ENCODE measurements at places on chromosomes 6 and 20.
A peak's percentile ranks its signal among the peaks of the same experiment; 100 is the strongest.

DNA sequence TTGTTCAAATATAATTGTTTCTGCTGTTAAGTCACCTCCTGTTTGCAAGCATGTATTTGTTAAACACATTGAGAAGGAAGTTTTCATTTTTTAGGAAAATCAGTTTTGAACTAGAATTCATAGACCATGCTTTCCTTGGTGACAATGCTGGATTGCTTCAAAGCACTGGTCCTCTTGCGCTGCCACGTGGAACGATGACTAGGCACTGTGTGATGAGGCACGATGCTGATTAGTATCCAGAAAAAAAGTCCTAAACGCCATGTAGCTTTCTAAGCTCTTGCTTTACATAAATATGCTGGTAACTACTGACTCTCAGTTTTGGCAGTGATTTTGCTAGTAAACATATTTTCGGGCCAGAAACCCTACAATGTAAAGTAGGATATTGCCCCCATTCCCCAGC is 11.1 kb upstream of the EXOC2 start:
- DNase-seq, result no peak

DNA sequence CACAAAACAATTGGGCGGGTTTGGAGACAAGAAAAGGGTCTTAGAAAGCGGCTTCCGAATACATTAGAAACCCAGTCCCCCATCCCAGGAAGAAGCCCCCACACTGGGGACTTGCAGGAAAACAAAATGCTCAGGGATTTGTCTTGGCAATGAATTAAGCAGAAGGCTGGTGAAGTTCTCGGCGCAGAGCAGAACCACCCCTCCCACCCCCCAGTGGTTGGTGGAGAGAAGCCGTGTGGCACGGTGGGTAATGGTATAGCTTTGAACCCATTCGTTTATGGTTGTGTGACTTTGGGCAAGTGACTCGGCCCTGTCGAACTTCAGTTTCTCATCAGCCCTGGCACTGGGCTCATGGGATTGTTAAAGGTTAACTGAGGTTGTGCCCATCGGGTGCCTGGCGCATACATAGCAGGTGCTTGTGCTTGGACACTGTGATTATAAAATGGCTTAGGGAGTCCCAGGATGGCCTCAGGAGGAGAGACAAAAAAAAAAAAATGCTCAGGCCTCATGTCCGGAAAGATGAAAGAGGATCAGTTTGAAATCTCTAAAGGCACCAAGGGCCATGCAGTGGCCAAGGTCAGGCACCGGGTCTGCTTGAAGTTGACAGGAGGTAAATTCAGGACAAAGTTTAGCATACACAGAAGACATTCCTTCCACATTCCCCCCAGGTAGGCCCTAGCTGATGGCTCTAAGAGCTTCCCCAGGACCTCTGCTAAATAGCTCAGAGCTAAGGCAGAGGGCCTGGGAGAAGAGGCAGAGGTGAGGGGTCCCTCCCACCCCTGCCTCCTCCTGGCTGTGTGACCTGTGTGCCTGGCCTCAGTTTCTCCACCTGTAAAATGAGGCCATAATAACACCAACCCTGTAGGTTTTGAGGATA is 120.1 kb upstream of the PTPN1 start:
- DNase-seq, result no peak

- no peak for DNase-seq
Observed at GRCh38 chr6:90811596-90812226, 224.8 kb upstream of the MAP3K7 start.

DNA sequence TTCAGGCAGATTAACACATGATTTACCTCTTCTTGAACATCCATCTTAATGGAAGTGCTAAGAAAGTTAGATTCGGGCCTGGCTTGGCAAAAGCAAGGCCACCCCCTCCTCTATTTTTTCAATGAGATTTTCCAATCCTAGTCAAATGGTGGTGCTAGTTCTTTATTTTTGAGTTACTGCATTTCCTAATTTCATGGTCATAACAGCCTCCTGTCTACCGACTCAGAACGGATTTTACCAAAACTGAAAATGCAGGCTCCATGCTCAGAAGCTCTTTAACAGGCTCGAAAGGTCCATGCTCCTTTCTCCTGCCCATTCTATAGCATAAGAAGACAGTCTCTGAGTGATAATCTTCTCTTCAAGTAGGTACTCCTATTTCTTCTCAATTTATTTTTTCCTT is 117.2 kb upstream of the ESR1 start:
- peak; percentile 23 for DNase-seq

DNA sequence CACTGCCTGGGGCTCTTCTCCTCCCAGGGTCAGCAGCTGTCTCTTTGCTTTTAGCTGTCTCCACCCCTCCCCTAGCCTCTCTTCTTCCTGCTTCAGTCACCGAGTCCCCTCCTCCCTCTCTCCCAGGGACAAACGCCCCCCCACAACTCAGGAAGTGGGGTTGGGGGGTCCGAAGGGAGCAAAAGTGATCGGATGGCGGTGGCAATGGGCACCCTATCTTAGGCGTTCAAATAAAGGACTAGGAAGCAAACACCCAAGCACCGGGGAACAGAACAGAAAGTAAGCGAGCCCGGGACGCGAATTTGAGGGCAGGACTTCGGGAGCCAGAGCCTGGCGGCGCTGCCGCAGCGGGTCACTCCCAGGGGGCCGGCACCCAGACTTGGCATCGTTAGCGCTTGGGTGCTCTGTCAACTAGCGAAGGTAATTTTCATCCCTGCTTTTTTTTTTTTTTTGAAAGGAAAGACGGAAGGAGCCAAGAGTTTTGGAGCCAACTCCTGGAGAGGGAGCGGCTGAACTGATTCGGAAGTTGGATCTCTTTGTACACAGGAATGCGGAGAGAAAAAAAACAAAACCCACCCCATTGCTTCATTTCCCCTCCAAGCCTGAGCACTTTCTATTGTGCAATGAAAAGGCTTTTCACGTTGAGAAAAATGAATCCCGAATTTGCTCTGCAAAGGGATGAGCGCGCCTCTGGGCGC is 815 bp upstream of the ITPR3 start:
- DNase-seq, result no peak

GRCh38 chr20:56400001-56400640 is 7.7 kb downstream of the CSTF1 start:
- peak; percentile 84 for DNase-seq

- DNase-seq, result no peak
Observed at GRCh38 chr6:109736273-109737025, 45.4 kb downstream of the FIG4 start.

DNA sequence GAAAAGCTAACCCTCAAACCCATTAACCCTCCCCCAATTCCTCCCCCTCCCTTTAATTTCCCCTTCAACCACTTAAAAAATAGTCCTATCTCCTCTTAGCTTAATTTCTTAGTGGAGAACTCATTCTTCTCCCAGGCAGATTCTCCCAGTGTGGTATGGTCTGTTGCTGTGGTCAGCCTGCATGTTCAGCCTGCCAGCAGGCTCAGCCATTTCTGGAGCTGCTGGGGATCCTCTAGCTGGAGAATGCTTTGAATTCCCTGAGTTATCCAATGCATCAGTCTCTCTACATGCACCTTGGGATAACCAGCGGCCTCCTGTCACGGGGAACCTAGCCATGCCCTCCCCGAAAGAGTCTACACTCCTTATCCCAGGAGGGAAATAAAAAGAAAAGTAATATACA is 375.4 kb upstream of the RSPO3 start:
- DNase-seq, result peak; percentile 11

- DNase-seq, result no peak
Observed at GRCh38 chr6:169864148-169865020, 113.0 kb downstream of the ERMARD start.

DNA sequence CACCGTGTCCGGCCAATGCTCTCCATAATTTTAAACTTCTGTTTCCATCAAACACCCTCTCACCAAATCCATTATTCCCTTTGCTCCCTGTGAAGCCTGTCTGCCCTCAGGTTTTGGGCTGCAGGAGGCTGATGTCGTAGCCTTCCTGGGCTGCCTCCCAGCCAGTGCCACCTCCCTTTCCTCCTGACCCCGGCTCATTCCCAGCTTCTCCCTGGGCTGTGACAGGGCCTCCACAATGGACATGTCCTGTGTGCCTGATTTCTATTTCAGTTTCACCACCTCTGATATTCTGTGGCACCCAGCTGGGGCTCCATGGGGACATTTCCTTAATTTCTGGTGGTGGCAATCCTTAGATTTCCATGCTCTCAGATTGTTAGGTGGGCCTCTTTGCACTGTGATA is 28.8 kb downstream of the IL20RA start:
- no peak for DNase-seq

- peak; percentile 23 for DNase-seq
Observed at GRCh38 chr6:74578339-74578738, 627.5 kb downstream of the COL12A1 start.

DNA sequence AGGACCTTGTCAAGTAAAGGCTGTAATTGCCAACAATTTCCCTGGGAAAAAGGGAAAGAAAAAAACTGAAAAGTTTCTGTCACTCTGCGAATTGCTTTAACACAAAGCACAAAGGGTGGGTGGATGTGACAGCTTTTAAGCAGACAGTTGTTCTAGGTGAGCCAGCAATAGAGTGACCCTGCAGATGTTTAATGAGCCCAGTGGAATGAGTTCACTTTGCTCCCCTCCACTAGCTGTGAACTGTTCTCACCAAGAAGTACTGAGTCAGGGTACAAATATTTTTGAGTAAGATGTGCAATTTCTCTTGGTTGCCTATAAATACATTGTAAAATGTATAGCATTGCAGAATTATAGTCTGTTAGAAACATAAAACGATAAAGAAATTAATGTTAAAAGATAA is 26.2 kb upstream of the LRRC1 start:
- peak; percentile 20 for DNase-seq

DNA sequence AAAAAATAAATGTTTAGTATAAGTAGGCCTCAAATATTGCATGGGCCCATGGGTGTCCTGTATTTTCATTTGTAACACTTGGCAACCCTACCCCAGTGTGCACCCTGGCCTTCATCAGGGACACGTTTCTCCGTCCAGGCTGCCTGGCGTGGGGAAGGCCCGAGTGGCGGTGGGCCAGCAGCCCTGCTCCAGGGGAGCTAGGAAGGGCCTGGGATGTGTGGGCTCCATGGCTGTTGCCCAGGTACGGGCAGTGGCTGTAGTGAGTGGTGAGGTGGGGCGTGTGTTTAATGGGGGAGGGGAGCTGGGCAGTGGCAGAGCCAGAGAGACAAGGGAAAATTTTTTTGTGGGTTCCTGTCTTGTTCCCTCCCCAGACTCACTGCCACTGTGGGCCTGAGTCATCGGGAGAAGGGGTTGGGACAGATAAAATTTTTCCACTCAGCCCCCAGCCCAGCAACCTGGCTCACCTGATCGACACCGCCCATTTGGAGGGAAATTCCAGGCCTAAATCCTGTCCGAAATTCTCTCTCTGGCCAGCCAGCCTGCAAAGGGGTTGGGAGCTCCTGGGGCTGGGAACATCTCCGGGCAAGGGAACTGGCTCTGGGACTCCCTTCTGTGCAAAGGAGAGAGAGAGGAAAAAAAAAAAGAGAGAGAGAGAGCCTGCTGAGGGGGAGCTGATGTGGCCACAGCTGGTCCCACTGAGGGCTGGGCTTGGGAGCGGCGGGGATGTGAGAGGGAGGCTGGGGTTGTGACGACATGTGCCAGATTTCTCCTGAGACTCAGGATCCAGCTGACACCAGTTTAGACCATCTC is 32.5 kb upstream of the VEGFA start:
- no peak for DNase-seq

DNA sequence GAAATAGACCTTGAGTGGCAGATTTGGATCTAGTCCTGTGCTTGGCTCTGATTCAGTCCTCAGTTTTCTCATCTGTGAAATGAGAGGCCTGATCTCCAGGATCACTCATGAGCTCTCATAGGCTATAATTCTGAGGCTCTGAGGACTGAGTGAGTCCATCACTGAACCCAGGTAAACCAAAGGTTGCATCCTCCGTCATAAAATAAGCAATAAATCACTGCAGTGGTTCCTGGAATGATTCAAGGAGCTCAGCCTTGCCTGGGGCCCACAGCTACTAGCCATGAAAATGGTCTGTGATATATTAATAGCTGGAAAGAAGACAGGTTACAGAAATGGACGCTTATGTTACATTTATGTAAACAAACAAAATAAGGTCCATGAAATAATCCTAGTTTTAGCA is 124.8 kb downstream of the MAP3K7 start:
- no peak for DNase-seq

- no peak for DNase-seq
Observed at GRCh38 chr6:53327017-53327395, 21.7 kb downstream of the ELOVL5 start.

DNA sequence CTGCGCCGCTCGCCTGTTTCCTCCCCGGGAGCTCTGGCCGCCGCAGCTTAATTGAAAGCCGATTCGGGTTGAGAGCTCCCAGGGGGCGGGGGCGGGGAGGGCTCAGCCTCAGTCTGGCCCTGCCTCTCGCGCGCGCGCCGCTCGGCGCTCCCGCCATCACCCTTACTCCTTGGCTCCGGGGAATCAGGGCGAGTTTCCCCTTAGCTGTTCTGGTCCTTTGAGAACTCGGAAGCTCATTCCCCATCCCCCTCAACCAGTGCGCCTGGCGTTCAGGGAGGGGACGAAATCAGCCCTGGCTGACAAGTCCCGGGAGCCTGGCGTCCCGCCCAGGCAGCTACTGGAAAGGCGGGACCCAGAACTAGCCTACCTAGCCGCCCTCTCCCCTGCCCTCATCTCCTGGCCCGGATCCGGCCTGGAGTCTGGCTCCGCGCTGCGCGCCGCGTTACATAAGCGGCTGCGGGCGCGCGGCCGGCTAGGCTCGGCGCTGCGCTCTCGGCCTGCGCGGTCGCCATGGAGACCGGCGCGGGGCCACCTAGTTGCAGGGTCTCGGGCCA is 2.8 kb downstream of the SLC12A5 start:
- no peak for DNase-seq

- no peak for DNase-seq
Observed at GRCh38 chr6:14819001-14819400, 426.9 kb upstream of the JARID2 start.

DNA sequence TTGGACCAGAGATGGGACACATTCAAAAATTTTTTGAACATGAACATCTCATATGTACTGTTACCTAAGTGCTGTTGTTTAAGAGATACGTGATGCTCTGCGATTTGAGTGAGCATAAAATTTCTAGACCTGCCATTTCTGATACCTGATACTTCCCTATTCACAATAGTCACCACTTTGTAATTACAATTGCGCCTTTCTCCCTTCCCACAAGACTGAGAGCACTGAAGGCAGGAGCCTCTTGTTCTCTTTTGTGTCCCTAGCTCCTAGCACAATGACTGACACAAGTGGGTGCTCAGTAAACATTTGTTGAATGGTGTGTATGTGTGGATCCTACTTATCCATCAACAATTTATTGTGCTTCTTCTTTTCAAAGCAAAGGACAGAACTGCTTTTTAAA is 92.8 kb upstream of the TMEM30A start:
- no peak for DNase-seq

DNA sequence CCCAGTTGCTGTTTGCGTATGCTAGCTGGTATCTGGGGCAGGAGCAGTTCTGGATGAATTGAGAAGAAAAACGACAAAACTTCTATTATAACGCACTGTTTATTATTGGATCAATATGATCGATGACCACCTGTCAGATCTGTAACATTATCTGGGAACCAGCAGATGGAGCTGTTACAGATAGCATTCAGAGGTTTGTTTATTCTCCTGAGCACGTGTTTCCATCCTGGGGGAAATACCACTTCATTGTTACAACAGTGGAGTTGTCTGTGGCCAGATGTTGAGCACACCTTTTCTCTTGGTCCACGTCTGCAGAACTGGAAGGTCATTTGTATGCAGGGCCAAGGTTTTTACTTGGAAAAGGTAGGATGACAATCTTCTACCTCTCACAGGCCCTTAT is 16.0 kb upstream of the NKX2-2 start:
- no peak for DNase-seq
